Effector memory CD8-positive, alpha-beta T cell (primary cell): ENCODE measurements at places on chromosomes 3 and 15.

- H3K36me3 ChIP-seq = no peaks in the 10 kb centered on the region
- H3K4me1 ChIP-seq = no peaks in the 10 kb centered on the region
- no peak overlapping the region for H3K27ac ChIP-seq
- H3K4me3 ChIP-seq = no peak overlapping the region
- DNase-seq = no peak
Measured at GRCh38 chr15:62498712-62499111, 333.6 kb upstream of the C2CD4B start.

DNA sequence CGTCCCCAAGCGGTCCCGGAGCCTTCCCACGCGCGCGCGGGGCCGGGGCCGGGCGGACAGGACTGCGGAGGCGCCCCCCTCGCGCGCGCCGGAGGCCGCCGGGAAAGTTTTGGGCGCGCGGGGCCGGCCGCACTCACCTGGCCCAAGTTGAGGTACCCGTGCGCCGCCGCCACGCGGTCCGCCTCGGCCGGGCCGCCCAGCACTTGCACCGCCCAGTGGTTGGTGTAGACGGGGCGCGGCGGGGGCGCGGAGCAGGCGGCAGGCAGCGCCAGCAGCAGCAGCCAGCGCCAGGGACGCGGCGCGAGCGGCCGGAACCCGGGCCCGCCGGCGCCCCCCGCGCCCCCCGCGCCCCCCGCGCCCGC, 289 bp downstream of the PCSK6 start:
- H3K27me3 ChIP-seq = peaks cover 75% of the 10 kb centered on the region
- no peak for DNase-seq
- H3K27ac ChIP-seq = no peak overlapping the region
- no peaks in the 10 kb centered on the region for H3K4me1 ChIP-seq

GRCh38 chr3:139427283-139428060, 38.0 kb upstream of the COPB2 start:
- no peaks in the 10 kb centered on the region for H3K27me3 ChIP-seq
- peak; percentile 4 for DNase-seq
- peaks cover 3% of the 10 kb centered on the region for H3K36me3 ChIP-seq
- peaks cover 4% of the 10 kb centered on the region for H3K4me1 ChIP-seq

DNA sequence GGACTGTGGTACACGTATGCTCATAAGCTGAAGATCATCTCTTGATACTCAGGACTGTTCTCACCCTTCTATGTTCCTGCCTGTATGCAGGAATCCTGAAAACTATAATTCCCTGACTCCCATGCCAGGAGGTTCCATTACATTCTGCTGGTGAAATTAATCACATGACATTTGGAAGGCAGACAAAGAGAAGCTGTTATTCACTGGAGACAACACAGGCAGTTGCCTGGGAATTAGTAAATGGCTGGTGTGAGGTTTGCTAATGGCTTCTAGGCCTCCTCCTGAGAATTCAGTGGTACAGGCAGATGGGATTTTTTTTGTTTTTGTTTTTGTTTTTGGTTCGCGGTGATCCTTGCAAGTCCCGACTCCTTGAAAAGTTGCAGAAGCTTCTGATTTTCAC, 91.4 kb downstream of the CTNNB1 start:
- no peaks in the 10 kb centered on the region for H3K27me3 ChIP-seq
- H3K4me3 ChIP-seq = no peak overlapping the region
- no peak for DNase-seq
- no peaks in the 10 kb centered on the region for H3K36me3 ChIP-seq

GRCh38 chr3:111904376-111905241, 45.5 kb downstream of the PHLDB2 start:
- no peak overlapping the region for H3K4me3 ChIP-seq
- no peak overlapping the region for H3K27ac ChIP-seq
- no peaks in the 10 kb centered on the region for H3K27me3 ChIP-seq

GRCh38 chr3:185998136-185998535, 60.3 kb upstream of the TRA2B start:
- no peak overlapping the region for H3K4me3 ChIP-seq
- no peak overlapping the region for H3K27ac ChIP-seq
- H3K27me3 ChIP-seq = peaks cover 33% of the 10 kb centered on the region
- DNase-seq = no peak
- H3K36me3 ChIP-seq = no peaks in the 10 kb centered on the region

DNA sequence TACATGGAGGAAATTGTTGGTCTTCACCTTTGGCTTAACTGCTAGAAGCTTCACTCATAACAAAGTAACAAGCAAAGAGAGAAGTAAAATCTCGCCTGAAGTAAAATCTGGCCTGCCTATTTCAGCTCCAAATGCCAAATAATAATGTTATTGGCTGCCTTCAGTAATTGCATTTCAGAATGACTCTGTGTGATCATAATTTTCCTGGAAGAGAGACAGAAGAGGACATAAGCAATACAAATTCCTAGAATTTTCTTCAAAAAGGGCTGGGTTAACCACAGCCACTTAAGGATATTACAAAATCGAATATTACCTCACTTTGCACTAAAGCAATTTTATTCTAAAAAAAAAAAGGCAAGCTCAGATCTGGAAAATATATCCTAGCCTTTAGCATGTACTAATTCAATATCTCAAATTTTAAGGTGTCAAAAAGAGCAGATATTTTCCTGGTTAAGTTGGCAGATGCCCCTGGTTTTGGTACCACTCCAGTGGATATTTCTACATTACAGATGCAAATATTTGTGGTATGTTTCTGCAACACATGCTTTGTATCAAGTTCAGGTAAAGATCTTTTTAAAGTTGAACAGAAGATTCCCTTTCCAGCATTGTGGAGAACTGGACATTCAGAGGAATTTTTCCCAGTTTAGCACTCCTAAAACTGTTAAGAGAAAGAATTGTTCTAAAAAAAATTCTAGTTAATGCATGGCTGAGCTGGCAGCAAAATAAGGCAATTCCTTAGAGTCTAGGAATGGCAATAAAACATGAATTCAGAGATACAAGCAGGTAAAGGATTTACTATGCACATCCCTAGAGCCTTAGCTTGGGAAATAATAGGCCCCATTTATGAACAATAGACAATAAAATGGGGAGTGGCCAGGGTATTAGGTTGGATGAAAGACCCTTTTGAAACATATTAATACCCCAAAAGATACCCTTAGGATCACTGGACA, 116.7 kb downstream of the STAC start:
- H3K27ac ChIP-seq = no peak overlapping the region
- H3K4me3 ChIP-seq = no peak overlapping the region
- H3K36me3 ChIP-seq = no peaks in the 10 kb centered on the region
- H3K4me1 ChIP-seq = no peaks in the 10 kb centered on the region
- no peak for DNase-seq
